ENCODE measurements at places on chromosomes 3 and 15.

DNA sequence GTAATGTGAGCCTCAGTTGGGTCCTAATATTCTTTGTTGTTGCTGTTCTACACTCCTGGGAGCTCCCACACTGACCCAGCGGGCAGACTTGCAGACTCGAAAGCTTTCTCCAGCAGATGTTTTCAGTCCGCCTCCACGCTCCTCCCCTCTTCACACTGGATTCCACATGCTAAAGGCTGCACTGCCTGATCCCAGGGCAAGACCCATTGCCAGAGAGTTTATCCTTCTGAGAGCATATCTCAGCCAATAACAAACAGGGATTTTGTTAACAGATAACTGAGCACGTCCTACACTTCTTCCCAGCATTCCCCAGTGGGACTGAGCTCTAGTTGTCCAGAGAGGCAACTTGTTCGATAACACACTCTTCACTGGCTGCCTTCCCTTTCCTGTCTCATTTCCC lies 8.0 kb upstream of the COL6A6 start:
- DNase-seq = no peak

DNA sequence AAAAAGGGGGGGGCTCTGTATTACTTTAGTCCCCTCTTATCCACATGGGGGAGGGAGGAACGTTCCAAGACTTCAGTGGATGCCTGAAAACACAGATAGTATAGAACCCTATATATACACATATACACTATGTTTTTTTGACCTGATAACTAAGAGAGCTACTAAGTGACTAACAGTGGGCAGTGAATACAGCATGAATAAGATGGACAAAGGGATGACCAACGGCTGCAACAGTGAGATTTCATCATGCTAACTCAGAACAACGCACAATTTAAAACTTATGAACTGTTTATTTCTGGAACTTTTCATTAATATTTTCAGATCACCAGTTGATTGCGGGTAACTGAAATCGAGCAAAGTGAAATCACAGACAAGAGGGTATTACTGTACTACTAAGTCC lies 7.3 kb downstream of the DCUN1D1 start:
- DNase-seq = no peak

- DNase-seq = no peak
Measured at GRCh38 chr3:198093112-198093679, 133.2 kb downstream of the LMLN start.

GRCh38 chr3:156787926-156788663 lies 38.1 kb upstream of the LEKR1 start:
- peak; percentile 98 for DNase-seq

DNA sequence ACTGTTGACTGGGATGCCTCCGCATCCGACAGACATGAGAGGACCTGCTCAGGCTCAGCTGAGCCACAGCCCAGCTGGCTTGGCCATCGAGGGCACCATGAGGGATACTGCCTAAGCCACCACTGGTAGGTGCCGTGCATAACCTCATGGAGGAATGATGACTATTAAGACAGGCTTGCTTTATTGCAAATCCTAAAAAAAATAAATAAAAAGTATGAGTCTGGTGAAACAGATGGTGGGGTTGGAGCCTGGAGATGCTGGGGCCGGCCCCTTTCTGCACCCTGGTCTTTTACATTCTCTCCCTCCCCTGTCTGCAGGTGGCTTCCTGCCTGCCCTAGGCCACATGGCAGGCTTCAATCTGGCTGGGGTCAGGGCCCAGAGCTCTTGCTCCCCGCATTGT lies 24.0 kb upstream of the RAD18 start:
- no peak for DNase-seq

DNA sequence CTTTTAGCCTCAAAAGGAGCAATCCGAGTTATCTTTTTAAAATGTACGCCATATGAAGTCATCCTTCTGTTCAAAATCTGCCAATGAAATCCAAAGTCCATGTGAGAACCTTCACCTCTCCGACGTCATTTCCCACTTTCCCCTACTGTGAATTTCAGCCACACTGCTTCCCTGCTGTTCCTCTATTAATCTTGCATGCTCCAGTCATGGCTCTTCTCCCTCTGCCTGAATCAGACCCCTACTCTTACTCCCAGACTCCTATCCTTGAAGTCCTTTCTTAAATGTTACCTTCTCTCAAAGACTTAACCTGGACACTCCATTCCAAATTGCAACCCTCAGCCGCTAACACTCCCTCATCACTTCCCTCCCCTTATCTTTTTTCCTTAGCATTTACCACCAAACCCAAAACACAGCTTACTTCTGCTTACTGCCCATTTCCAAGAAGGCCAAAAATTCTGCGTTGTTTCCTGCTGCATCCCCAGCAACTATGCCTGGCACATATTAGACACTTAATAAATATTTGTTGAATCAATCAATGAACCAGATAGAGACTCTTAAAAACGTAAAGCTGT lies 1.2 kb downstream of the NKIRAS1 start:
- DNase-seq = peak; percentile 38

- DNase-seq = no peak
Measured at GRCh38 chr3:167437428-167438139, 36.3 kb downstream of the SERPINI2 start.

DNA sequence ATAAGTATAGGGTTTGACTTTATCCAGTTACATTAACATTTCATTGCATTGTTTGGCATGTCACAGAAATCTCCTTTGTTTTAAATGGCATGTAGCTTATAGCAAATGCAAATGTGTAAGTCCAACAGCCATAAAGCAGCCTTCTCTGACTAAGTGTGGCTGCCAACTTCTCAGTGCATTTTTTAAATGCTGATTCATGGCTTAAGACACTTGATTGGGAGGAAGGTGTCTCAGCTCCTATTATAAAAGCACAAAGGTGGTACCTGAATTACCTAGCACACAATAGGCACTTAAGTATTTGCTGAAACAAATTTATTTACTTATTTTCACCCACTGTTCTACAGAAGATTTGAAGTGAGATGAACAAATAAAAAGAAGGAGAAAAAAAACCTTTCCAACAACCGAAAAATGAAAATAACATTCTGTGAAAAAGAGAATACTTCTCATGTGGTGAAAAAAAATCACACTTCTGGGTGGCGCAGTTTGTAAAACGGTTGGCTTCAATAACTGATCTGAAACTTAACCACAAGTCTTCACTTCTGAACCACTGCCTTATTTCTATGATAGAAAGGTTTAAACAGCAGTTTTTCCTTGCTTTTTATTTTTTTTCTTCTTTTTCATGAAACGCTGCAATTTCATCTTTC lies 105.5 kb upstream of the ICE2 start:
- DNase-seq = peak; percentile 38

- DNase-seq = no peak
Measured at GRCh38 chr3:126837773-126838172, 133.7 kb downstream of the CHCHD6 start.

DNA sequence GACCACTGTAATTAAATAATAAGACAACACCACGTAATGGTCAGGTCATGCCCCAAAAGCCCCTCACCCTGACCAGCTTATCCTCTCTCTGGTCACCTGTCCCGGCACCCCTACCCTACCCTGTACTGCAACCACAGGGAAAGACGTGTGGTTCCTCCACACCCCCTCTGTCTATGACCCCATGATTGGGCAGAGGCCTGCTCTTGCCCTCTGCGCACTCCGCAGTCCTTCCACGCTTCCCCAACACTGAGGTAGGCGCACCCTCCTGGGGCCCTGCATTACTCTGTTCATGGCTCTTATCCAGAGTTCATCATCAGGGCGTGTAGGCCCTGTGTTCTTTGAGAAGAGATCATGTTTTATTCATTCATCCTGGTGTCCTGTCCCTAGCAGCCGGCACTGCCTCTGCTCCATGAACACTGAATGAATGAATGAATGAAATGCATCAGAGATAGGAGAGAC lies 33.8 kb downstream of the MGLL start:
- no peak for DNase-seq

DNA sequence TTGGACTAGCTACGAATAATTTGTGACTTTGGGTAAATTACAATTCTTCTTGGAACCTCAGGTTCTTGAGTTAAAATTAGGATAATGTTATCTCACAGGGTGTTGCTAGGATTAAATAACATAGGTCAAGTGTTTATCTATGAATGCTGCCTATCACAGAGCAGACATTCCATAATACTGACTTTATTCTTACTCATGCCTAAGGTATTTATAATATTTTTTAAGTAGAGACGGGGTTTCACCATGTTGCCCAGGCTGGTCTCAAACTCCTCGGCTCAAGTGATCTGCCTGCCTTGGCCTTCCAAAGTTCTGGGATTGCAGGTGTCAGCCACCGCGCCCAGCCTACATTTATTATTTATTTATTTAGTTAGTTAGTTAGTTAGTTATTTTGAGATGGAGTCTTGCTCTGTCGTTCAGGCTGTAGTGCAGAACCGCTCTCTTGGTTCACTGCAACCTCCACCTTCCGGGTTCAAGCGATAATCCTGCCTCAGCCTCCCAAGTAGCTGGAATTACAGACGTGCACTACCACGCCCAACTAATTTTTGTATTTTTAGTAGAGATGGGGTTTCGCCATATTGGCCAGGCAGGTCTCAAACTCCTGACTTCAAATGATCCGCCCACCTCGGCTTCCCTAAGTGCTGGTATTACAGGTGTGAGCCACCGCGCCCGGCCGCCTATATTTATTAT lies 741 bp upstream of the ZNF106 start:
- peak; percentile 78 for DNase-seq

- peak; percentile 49 for DNase-seq
Measured at GRCh38 chr3:71210257-71211007, 373.1 kb downstream of the FOXP1 start.

- no peak for DNase-seq
Measured at GRCh38 chr15:29430831-29431230, 161.2 kb upstream of the NSMCE3 start.

DNA sequence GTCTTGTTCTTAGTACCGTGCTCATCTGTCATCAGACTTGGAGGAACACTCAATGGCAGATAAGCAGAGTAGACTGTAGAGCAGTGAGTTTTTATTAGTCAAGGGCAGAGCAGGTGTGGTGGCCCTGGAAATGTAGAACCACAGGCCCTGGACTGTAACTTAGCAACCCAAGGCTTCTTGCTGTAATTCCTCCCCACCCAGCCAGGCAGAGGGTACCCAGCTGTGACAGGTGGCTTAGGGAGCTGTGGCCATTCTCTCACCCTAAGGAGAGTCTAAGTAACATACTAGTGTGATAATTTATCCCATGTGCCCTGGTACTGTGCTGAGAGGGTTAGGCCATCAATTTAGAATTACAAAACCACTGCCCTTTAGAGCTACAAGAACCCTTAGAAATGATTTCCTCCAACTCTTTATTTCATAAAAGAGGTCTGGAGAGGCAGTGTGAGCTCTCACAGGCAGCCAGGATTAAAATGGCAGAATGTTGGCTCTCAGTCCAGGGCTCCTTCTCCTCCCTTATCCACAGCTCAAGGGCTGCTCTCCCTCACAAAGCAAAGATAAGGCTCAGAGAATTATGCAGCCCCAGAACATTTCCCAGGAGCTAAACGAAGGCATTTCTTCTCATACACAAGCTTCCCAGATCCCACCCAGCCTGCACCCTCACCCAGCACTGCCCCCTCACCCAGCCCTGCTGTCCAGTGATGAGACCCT lies 3.0 kb downstream of the POMGNT2 start:
- no peak for DNase-seq

DNA sequence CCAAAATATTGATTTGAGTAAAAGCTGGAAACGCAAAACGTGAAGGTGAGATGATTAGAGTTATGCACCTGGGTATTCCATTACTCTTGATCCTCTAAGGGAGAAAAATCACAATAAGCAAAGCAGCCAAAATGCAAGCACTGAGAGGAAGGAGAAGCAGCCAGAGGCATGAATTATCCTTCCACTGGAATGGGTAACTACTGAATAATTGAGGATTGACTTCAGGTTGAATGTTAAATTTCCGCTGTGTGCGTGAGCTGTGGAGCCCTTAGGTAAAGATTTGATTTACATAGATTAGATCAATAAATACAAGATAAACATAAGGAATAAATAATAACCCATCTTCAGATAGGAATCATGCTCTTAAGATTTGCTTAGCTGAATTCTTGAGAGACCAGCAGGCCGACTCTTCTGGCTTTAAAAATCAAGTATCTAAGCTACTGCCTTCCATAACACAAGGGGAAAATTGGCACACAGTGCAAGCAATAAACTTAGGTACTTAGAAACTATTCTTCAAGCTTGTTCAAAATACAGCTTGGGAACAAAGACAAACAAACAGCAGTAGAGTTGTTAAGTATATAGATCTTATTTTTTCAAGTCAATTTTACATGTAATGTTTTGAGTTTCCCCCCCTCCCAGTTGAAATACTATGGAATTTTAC lies 1459.5 kb downstream of the ZPLD1 start:
- DNase-seq = no peak

DNA sequence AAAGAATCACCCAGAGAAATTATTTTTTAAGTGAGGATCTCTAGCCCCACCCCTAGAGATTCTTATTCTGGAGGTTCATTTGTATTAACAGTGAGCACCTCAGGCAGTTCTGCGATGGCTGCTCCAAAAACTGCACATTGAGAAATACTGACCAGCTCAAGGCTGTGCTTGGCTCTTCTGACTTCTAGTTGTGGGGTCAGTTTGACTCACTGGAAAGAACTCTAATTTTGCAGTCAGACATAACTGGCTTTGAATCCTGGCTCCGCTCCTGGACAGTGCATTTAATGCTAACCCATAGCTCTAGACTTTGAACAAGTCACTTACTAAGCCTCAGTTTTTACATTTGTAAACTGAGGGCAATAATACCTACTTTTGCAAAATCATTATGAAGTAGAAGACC lies 123.6 kb upstream of the SKOR1 start:
- DNase-seq = no peak

DNA sequence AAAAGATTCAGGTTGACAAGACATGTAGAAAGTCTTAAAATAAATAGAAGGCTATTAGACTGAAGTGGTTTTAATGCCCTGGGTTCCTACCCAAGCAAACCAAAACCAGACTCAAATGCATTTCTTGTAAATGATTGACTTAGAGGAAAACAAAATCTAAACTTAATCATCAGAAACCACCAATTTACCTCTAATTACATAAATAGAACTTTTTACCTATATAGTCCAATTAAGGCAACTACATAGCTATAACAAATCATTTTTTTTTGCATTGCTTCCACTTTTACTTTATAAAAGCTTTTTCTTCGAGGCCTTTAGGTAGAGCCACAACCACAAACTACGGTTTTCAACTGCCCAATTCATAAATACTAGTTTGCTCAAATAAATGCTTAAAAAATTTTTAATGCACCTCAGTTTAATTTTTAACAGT lies 231.3 kb upstream of the ARHGEF26 start:
- no peak for DNase-seq
